ENCODE measurements at places on chromosomes 12 and 14. TPM values are rescaled to one million over a fixed set of nuclear protein-coding genes. Genes with fewer than 3 reads are reported as not detected.

Gene ARHGAP9
- polyA plus RNA-seq: 2.9 TPM

Gene FOXA1
- 1.9 TPM for polyA plus RNA-seq

Gene KIF26A
- 13.4 TPM for polyA plus RNA-seq

GRCh38 chr14:69048456-69048855, 69.4 kb upstream of the ACTN1 start:
- DNase-seq: no peak

DNA sequence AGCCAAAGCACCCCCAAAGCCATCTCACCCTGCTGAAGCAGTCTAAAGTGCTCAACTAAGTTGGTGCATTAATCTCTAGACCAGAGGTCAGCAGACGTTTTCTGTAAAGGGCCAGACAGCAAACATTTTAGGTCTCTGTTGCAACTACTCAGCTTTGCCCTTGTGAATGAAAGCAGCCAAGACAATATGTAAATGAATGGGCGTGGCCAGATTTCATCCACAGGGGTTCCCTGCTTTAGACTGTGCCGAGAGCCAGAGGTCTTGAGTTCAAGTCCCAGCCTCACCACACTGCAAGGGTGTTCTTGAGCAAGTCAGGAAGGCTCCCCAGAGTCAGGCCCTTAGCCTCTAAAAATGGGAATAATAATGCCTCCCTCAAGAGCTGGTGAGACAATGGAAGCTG, 166.2 kb downstream of the CHST11 start:
- DNase-seq: no peak

Gene RTRAF
- polyA plus RNA-seq: 243 TPM

Gene MIP
- polyA plus RNA-seq: 0.11 TPM

GRCh38 chr14:58788655-58789503, 151.1 kb downstream of the DACT1 start:
- DNase-seq: no peak

Gene SERPINA5
- polyA plus RNA-seq: 9.1 TPM

GRCh38 chr12:90683871-90684270, 271.1 kb downstream of the CCER1 start:
- DNase-seq: no peak

- DNase-seq: peak; percentile 44
Measured at GRCh38 chr12:53006810-53007309, 604 bp downstream of the EIF4B start.

DNA sequence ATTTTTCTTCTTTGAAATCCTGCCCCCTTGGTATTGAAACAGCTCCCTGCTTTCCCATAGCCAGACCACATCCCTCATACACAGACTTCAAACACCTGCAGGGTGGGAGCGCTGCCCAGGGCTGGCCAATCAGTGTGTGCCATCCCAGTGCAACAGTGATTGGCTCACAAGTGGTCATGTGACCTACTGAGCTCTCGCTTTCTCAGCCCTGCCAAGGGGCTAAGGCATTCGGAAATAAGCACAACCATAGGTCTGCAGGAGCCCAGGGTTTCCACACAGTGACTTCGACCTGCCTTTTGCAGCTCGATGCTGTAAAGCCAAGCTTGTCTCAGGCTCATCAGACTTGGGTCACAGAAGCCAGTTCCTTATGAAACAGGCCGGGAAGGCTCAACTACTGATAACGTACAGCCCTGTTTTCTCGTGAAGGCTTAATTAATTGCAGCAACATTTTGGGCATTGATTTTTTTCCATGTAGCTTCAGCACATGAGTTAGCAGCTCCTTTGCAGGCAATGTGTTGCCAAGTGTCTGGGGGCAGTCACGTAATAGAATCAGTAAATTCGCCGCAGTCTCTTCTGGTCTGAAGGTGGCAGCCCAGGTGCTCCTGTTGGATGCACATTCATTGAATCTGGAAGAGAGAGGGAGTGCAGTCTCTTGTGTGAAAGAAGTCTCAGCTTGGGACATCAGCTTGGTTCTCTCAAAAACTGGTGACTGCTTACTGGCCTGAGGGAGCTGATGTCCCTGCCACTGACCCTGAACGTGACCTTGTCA, 1091.8 kb downstream of the AACS start:
- DNase-seq: no peak

GRCh38 chr12:89351489-89352241, 636 bp downstream of the DUSP6 start:
- no peak for DNase-seq

DNA sequence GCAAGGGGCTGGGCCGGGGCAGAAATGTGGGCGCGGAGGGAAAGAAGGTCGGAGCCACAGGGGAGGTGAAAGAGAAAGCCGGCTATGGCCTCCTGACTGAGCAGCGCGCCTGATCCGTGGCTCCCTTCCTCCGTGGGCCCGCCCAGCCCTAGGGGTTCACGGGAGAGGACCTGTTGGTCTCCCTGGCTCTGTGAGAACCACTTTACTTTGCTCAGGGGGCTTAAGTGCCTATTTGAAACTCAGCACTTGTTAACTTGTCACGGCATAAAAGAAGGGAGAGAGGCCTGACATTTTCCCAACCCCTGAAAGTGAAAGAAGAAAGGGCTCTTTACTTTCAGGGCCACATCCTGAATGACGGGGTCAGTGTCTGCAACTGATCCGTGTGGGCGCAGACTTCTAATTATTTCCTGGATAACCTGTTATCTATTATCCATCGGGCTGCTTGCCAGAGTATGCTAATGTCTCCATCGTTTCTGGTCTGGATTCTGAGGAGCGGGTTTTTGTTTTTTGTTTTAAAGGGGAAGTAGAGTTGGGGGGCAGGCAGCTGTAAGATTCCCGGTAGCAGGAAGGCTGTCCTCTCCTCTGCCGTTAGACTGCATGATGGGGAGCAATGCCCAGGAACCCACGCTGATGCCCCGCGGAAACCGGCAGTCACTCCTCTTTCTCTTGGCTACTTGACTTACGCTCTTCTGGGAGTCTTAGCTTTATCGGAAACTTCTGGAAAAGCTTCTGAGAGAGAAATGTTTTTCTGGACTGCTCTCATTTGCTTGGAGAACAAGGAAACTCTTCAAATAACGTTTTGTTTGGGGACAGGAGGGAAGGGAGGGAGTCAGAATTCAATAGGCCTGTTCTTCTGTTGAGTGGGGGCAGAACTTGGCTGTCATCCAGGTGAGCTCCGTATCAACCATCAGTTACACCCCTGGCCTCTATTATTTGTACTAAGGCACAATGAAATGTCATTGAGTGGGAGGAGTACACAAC, 127.7 kb upstream of the MAX start:
- no peak for DNase-seq

Gene ACOT4
- 3.5 TPM for polyA plus RNA-seq

Gene LAG3
- polyA plus RNA-seq: 1.4 TPM

DNA sequence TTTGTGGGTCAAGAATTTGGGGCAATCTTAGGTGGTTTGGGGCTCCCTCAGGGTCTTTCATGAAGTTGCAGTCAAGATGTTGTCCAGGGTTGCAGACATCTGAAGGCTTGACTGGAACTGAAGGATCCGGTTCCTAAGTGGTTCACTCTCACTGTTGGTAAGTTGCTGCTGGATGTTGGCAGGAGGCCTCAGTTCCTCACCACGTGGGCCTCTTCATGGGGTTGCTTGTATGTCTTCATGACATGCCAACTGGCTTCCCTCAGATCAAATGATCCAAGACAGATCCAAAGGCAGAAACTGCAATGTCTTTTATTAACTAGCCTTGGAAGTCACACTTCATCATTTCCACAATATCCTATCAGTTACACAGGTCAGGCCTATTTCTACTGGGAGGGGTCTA, 49.2 kb downstream of the ARF6 start:
- no peak for DNase-seq

DNA sequence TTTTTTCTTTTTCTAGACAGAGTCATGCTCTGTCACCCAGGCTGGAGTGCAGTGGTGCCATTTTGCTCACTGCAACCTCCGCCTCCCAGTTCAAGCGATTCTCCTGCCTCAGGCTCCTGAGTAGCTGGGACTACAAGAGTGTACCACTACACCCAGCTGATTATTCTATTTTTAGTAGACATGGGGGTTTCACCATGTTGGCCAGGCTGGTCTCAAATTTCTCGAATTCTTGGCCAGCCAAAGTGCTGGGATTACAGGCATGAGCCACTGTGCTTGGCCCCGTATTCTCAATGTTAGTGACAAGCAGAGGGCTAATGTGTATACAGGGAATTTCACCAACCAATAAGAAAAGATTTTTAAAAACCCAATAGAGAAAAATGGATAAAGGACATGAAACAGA, 8.4 kb downstream of the PLBD2 start:
- no peak for DNase-seq

DNA sequence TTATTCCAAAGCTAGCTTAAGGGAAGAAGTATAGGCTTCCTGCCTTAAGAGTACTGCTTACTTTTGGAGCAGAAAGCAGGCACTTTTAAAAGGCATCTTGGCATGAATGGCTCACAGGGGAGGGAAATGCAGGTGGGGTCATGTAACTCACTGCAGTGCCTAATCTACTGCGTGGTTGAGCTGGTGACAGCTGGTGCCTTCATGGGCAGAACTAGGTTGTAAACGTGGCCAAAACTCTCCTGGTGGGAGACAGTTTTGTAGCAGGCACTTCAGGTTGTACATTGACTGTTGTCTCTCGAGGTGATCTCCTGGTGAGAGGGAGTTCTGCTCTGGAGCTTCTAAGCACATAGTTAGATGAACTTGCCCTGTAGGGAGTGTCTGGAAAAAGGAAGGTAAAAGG, 962.5 kb downstream of the DIO2 start:
- DNase-seq: no peak

Gene KCNMB4
- polyA plus RNA-seq: 21.5 TPM

- no peak for DNase-seq
Measured at GRCh38 chr14:63283884-63284248, 34.9 kb downstream of the GPHB5 start.

Gene TUBA1C
- 142 TPM for polyA plus RNA-seq

GRCh38 chr12:6020930-6021329, 75.9 kb upstream of the ANO2 start:
- peak; percentile 55 for DNase-seq

GRCh38 chr14:94278731-94279130, 14.3 kb downstream of the SERPINA10 start:
- DNase-seq: no peak

GRCh38 chr12:118334241-118334640, 38.5 kb downstream of the TAOK3 start:
- no peak for DNase-seq
